Lung (tissue), 17 donors: ENCODE measurements at places on chromosomes 11 and 22. TPM values are rescaled to one million over a fixed set of nuclear protein-coding genes. Genes with fewer than 3 reads are reported as not detected.

The CDPF1 gene
- 17.2 TPM for total RNA-seq

The NAALAD2 gene
- total RNA-seq: 0.86 TPM

The SEC14L2 gene
- total RNA-seq: 8.8 TPM

The MRGPRF gene
- total RNA-seq: 16.8 TPM

The FAM111B gene
- total RNA-seq: 6.9 TPM

The NUP50 gene
- 66.2 TPM for total RNA-seq

The ZNF215 gene
- 1.2 TPM for total RNA-seq

The POU2AF1 gene
- 6.9 TPM for total RNA-seq

The LZTR1 gene
- 64.9 TPM for total RNA-seq

The TPBGL gene
- 0.11 TPM for total RNA-seq

The SCGB1C1 gene
- total RNA-seq: not detected

The PTPRJ gene
- 51.4 TPM for total RNA-seq
